WTC11 (cell line): ENCODE measurements at places on chromosomes 3 and 15.

DNA sequence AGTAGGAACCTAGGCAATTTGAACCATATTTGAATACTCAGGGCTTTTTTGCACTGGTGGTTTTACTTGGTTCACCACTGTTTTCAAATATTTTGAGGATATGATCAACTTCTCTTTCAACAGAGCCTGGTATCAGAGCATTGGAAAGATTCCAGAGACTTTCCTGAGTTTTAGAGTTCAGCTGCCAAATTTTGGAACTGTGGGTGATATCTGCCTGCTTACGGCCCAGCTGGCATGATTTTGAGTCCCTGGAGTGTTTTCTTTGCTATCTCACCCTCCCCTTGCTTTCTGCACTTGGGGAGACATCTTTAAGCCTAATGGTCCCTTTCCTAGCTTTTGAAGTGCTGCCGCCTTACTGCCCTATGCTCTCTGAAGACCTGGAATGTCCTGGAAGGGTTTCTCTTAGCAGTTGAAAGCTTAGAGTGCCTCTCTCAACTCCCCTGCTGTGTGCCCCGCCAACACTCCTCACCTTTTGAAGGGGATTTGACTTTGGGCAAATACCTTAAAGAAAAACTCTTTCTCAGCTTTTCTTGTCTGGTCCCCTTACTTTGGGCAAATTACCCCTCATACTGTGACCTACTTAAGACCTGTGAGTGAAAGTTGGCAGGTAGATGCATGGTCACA lies 539.1 kb downstream of the MFSD1 start:
- no peaks in the 10 kb centered on the region for H3K4me1 ChIP-seq
- no peak overlapping the region for H3K27ac ChIP-seq
- H3K27me3 ChIP-seq, result no peaks in the 10 kb centered on the region; the same call in 1 of the 2 replicates
- H3K36me3 ChIP-seq, result peaks cover 4% of the 10 kb centered on the region

- H3K4me1 ChIP-seq, result no peaks in the 10 kb centered on the region
- no peak for DNase-seq
Observed at GRCh38 chr3:84077479-84077878, 881.3 kb upstream of the CADM2 start.

DNA sequence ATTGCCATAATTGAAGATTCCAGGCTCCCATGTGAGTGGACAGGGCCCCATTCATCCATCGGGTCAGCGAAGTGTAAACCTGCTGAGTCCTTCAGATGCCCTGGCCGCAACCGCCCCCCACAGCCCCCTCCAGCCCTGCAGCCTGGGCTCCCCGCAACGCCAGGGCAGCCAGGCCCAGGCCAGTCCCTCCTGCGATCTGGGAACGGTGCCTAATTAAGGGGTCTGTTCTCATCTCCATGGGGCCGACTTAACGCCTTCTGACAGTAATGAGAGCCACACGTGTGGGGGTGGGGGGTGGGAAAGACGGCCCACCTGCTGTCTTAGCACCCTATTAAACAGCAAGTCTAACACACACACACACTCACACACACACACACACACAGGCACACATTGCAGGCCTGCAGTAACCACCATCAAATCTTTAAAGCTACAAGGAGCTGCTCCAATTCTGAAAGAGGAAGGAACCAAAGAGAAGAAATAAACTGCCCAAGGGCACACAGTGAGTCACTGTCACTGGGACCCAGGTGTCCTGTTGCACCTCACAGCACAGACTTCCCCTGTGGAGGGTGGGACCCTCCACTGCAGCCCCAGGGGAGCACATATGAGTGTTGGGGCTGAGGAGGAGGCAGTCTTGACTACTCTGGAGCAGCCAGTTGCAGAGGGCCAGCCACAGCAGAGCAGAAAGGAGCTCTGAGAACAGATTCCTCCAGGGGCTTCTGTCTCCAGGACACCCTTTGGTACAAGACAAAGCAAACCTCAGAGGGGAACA lies 31.8 kb upstream of the HES1 start:
- no peak overlapping the region for H3K4me3 ChIP-seq
- no peaks in the 10 kb centered on the region for H3K36me3 ChIP-seq
- H3K27ac ChIP-seq, result no peak overlapping the region
- peaks cover 4% of the 10 kb centered on the region for H3K4me1 ChIP-seq

GRCh38 chr15:82647045-82647834 lies at the start of gene CPEB1:
CPEB1 (minus strand) TSS chr15:82647363; CDS start chr15:82628459, 18,904 bp downstream.
- peak within 1 kb of the TSS; percentile 66 for H3K4me3 ChIP-seq
- DNase-seq, result peak; percentile 49
- H3K27me3 ChIP-seq, result peaks cover 71% of the 10 kb centered on the region
- no peak within 1 kb of the TSS for H3K27ac ChIP-seq

DNA sequence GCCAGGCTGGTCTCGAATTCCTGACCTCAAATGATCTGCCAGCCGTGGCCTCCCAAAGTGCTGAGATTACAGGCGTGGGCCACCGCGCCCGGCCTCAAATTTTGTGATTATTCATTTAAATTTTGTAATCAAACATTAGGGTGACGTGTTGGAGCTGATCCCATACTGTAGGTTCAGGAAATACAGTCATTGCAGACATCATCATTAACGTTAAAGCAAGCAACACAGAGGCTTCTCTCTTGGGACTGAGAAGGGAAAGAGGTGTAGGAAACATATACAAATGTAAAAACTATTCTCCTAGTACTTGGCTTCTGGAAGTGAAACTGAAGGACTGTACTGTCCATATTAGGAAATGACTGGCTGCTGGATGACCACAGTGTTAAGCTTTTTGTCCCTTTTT lies 11.1 kb upstream of the ARID3B start:
- peak overlapping the region; percentile 92 for H3K27ac ChIP-seq
- no peaks in the 10 kb centered on the region for H3K27me3 ChIP-seq
- no peaks in the 10 kb centered on the region for H3K36me3 ChIP-seq
- no peak overlapping the region for H3K4me3 ChIP-seq
- peaks cover 42% of the 10 kb centered on the region for H3K4me1 ChIP-seq
- DNase-seq, result no peak

DNA sequence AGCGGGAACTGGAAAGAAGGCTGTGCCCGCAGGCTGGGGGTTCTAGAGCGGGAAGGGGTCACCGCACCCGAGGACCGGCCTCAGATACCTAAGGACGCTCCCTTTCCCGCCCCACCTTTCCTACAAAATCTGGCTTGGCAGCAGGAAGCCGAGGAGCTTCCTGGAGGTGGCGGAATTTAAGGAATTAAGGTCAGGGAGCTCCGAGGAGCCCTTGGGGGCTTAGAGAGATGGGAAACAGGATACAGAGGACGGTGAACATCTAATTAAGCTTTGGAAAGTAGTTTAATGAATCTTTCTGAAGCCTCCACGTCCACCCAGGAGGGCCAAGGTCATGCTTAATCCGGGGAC lies 507 bp upstream of the AP3B2 start:
- no peak for DNase-seq
- H3K36me3 ChIP-seq, result no peaks in the 10 kb centered on the region
- H3K4me1 ChIP-seq, result peaks cover 6% of the 10 kb centered on the region
- no peak overlapping the region for H3K27ac ChIP-seq

- H3K27ac ChIP-seq, result no peak overlapping the region
- H3K27me3 ChIP-seq, result no peaks in the 10 kb centered on the region
- no peak overlapping the region for H3K4me3 ChIP-seq
- no peaks in the 10 kb centered on the region for H3K36me3 ChIP-seq
Observed at GRCh38 chr3:41001556-41001955, 197.7 kb upstream of the CTNNB1 start.

- DNase-seq, result no peak
- H3K27ac ChIP-seq, result no peak overlapping the region
- peaks cover 10% of the 10 kb centered on the region for H3K4me1 ChIP-seq
- no peak overlapping the region for H3K4me3 ChIP-seq
- no peaks in the 10 kb centered on the region for H3K27me3 ChIP-seq
Observed at GRCh38 chr15:42048080-42048820, 27.4 kb upstream of the PLA2G4E start.

DNA sequence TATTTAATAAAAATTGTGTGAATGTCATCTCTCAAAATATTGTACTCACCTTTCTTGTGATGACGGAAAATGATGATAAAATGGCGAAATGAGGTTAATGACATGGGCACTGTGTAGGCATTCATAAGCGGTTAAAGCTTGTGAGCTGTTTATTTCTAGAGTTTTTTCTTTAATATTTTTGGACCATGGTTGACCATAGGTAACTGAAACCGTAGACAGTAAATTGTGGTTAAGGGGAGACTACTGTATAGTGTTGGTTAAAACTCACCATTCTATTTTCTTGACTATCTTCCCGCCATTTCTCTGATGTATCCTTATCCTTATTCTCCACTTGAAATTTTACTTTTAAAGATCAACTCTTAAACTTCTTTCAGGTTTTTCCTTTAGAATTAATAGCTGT lies 14.5 kb downstream of the RNF111 start:
- H3K4me1 ChIP-seq, result no peaks in the 10 kb centered on the region
- H3K36me3 ChIP-seq, result 0 out of 2 replicates have a peak, but pooled peaks cover 4% of the 10 kb centered on the region
- H3K27me3 ChIP-seq, result no peaks in the 10 kb centered on the region
- DNase-seq, result no peak
- H3K4me3 ChIP-seq, result no peak overlapping the region

- H3K27me3 ChIP-seq, result peaks cover 15% of the 10 kb centered on the region
- H3K4me3 ChIP-seq, result no peak overlapping the region
- no peak overlapping the region for H3K27ac ChIP-seq
- no peak for DNase-seq
Observed at GRCh38 chr3:50605901-50606326, 5.7 kb downstream of the CISH start.

DNA sequence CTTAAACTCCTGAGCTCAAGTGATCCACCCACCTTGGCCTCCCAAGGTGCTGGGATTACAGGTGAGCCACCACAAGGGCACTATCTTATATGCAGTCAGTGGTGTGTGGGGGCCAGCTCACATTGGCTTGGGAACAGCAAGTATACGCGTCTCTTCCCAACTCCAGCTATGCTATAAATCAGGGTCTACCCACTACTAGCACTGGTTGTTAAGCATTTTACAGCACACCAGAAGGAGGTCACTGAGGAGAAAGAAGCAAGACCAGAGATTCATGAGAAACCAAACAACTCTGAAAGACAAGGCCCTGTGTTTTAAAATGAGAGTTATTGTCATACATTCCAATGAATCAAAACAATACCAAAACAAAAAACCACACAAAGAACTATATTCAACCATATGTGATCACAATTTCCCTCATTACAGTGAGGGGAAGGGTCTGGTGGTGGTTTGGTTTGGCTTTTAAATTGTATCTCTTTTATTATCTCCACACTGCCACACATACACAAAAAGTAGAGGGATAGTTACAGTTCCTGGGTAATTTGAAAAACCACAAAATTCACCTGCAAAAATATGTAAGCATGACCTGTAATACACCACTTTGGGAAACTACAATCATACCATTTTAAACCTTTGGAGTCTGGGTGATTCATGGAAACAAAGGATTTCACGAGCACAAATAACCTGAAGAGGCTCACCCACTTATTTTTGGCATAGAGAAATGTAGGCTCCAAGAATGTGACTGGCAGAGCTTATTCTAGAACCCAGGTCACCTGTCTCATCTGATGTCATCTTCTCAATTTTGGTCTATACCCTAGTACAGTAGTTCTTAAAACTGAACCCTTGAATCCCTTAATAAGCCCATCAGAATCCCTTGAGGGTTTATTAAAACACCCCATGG lies 5.2 kb downstream of the MAGI1 start:
- peaks cover 61% of the 10 kb centered on the region for H3K4me1 ChIP-seq
- H3K27me3 ChIP-seq, result no peaks in the 10 kb centered on the region; the same call in 1 of the 2 replicates
- no peak for DNase-seq
- H3K27ac ChIP-seq, result peak overlapping the region; percentile 84

DNA sequence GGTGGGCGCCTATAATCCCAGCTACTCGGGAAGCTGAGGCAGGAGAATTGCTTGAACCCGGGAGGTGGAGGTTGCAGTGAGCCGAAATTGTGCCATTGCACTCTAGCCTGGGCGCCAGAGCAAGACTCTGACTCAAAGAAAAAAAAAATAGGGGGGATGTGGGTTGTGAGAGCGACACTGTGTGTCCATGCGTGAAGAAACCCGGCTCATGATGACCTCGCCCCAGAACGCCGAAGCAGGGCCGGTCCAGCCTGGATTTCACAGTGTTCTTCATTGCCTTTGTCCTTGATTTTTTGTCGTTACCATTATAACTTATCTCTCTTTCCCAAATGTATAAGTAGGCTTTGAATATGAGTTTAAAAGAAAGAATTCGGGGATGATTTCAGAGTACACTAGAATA lies 128.7 kb downstream of the PGPEP1L start:
- peaks cover 66% of the 10 kb centered on the region for H3K4me1 ChIP-seq
- DNase-seq, result no peak
- no peaks in the 10 kb centered on the region for H3K36me3 ChIP-seq
- no peaks in the 10 kb centered on the region for H3K27me3 ChIP-seq

DNA sequence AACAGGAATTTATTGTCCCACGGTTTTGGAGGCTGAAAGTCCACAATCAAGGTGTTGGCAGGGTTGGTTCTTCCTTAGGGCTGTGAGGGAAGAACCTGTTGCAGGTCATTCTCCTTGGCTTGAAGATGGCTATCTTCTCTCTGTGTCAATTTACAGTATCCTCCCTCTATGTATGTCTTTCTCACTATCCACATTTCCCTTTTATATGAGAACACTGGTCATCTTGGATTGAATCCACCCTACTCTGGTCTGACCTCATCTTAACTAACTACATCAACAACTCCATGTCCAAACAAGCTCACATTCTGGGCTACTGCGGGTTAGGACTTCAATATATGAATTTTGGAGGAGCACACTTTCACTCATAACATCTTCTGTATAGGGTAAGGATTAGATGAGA lies 61.9 kb downstream of the CLDN1 start:
- H3K4me1 ChIP-seq, result peaks cover 17% of the 10 kb centered on the region
- no peak overlapping the region for H3K4me3 ChIP-seq
- no peak overlapping the region for H3K27ac ChIP-seq
- no peaks in the 10 kb centered on the region for H3K27me3 ChIP-seq
- no peaks in the 10 kb centered on the region for H3K36me3 ChIP-seq

- H3K36me3 ChIP-seq, result peaks cover 19% of the 10 kb centered on the region
- H3K27me3 ChIP-seq, result no peaks in the 10 kb centered on the region; the same call in 1 of the 2 replicates
- no peak overlapping the region for H3K4me3 ChIP-seq
- DNase-seq, result no peak
- no peak overlapping the region for H3K27ac ChIP-seq
Observed at GRCh38 chr3:174317005-174317404, 542.1 kb upstream of the NAALADL2 start.

GRCh38 chr3:162292409-162292808 lies 795.8 kb downstream of the OTOL1 start:
- DNase-seq, result no peak
- H3K4me3 ChIP-seq, result no peak overlapping the region
- H3K4me1 ChIP-seq, result peaks cover 5% of the 10 kb centered on the region; the same call in 1 of the 2 replicates

- H3K4me3 ChIP-seq, result no peak overlapping the region
- H3K27ac ChIP-seq, result no peak overlapping the region
- peak; percentile 26 for DNase-seq
- no peaks in the 10 kb centered on the region for H3K36me3 ChIP-seq
- peaks cover 11% of the 10 kb centered on the region for H3K4me1 ChIP-seq
Observed at GRCh38 chr15:81813215-81813614, 232.6 kb downstream of the MEX3B start.

DNA sequence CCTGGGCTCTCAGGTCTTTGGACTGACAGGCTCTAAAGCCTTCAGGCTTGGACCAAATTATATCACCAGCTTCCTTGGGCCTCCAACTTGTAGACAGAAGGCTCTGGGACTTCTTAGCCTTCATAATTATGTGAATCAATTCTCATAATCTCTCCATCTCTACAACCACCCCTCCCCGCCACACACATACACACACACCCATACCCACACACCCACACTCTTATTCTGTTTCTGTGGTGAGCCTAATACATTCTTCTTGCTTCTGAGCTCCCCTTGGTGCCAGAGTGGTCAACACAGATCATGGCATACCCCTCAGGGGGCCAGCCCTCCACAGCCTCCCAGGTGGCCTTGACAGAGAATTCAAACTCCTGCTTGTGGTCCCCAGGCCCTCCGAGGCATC lies 5.6 kb upstream of the NUP210 start:
- peaks cover 17% of the 10 kb centered on the region for H3K4me1 ChIP-seq
- H3K4me3 ChIP-seq, result no peak overlapping the region
- peaks cover 4% of the 10 kb centered on the region for H3K36me3 ChIP-seq
- H3K27ac ChIP-seq, result no peak overlapping the region
- H3K27me3 ChIP-seq, result peaks cover 6% of the 10 kb centered on the region
